Cortex of kidney (tissue), 1 donor: ENCODE measurements at places on chromosomes 7 and 10.

DNA sequence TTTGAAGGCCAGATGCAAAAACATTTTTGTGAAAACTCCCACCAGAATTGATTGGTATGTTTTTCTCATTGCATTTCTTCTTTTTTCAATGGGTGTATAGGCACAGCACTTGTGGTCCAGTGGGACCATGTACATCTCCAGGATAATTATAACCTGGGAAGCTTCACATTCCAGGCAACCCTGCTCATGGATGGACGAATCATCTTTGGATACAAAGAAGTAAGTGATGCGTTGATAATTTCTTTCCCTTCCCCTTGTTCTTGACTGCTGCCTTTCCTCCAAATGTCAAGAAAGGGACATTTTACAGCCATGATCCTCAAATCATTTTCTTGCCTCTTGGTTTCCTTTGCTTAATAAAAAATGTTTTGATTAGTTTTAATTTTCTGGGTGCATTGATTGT lies 331.5 kb downstream of the PLXDC2 start:
- DNase-seq = no peak

GRCh38 chr7:43479042-43479441 lies 103.9 kb upstream of the STK17A start:
- DNase-seq = no peak

GRCh38 chr7:75599244-75599781 lies 107.2 kb downstream of the SPDYE5 start:
- no peak for DNase-seq

DNA sequence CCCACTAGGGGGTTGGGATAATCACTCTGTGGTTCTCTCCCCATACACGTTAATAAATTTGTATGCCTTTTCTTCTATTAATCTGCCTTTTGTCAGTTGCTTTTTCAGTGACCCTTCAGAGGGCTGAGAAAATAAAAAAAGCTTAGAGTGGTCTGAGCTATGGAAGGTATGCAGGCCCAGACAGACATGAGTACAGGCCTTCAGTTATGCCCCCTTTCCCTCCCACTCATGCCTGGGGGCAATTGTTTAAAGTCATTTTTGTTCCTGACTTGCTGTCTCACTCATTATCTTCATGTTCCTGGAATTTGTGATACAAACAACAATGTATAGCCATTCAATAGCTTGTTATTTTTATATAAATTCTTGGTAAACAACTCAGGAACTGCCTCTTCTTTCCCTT lies 170.8 kb downstream of the AKR1D1 start:
- DNase-seq = no peak

GRCh38 chr7:79988653-79989052 lies 146.0 kb upstream of the GNAI1 start:
- DNase-seq = no peak

DNA sequence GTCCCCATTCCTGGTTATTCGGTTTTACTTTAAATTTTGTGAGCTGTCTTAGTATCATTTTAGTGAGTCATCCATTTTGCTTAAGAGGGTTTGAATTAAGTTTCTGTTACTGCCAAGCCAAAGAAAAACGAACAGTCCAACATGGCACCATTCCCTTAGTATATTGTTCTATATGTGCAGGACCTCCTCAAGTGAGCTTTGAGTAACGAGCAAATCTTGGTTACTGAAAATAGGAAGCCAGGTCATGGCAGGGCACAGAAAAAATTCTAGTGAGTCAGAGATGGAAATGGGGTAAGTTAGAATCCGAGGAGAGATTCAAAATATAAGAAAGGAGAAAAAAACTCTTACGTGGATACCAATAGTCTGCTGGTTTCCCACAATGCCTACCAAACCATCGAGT lies 292.9 kb downstream of the BAMBI start:
- no peak for DNase-seq

DNA sequence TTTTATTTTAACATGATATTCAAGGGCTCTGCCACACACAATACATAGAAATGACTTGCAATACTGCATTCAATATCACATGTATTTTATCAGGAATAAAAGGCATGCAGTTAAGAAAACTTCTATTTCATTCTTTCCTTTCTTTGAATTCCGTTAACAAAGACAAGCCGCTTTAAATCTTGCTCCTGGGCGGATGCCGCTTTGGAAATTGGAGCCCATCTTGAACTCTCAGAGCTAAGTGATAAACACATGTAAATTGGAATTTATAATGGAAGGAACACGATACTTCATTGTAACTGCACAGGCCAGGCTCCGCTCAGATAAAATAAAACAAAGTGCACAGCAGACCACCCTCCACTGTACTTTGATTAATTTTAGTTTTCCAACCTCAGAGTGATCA lies 774.5 kb upstream of the COBL start:
- no peak for DNase-seq

DNA sequence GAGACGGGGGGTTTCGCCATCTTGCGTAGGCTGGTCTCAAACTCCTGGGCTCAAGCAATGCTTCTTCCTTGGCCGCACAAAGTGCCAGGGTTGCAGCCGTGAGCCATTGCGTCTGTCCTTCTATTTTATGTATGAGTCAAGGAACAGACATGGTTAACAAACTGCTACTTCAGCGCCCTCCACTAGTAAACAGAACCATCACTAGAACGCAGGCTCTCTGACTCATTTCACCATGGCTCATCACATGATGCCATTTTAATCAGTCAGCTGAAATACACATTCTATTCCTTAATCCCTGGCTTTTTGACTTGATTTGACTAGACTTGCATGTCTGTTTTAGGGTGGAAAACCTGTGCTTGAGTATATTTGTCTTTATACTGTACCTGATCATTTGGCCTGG lies 41.3 kb downstream of the CELF2 start:
- no peak for DNase-seq

- no peak for DNase-seq
Measured at GRCh38 chr10:94213001-94213530, 149.7 kb downstream of the NOC3L start.

DNA sequence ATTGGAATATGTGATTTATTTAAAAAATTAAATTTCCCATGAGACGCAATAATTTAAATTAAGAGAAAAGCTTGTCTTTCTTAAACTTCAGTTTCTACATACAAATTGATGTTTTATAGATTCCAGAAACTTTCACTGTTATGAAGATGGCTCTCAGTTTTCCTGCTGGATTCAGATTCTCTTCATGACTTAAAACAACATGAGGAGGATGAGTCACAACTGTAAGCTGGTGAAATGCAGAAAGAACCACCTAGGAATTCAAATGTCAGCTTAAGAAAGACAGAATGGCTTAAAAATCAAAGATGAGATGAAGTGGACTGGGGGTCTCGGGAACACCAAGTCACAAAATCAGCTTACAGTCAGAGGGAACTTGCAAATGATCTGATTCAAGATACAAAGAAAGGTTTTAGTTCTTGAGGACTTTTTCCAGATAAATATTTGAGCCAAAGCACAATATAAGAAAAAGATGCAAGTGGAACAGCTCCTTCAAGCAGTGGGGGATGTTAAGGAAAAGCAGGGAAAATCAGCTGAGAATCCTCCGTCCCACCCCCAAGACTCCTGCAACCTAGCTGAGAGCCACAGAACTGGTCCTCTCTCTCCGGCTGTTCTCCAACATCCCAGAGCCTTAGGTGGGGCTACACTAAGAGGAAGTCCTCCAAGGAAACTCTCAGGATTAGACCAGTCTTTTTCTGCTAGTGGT lies 279.8 kb downstream of the KCNMA1 start:
- DNase-seq = no peak

GRCh38 chr10:29136411-29136810 lies 152.5 kb upstream of the LYZL1 start:
- no peak for DNase-seq

GRCh38 chr10:10872035-10872673 lies 145.5 kb upstream of the CELF2 start:
- no peak for DNase-seq

DNA sequence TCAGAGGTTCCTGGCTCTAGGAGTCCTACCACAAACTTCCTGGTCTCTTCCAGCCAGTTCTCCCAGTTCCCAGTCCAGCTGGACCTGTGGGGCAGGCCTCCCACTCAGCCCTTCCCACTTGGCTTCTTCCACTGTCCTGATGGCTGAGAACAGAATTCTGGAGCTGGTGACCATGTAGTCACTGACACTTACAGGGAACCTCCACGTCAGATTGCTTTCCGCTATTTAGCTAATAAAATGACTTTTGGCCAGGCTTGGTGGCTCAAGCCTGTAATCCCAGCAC lies 63.5 kb upstream of the ZRANB1 start:
- DNase-seq = no peak

DNA sequence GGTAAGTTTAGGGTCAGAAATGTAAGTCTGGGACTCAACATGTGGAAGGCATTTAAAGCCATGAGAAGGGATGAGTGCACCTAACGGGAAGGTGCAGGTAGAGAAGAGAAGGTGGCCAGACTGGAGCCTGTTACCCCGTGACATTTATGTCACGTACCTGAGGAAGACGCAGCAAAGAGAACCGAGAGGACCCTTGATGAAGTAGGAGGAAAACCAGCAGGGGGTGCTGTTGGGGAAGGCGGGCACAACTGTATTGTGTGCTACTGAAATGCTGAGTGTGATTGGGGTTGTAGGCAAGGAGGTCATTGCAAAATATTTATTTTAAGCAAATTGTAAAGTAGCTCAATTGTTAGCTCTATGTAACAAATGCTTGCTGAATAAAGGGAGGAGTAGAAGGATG lies 338.2 kb upstream of the PRKCQ start:
- DNase-seq = no peak

- no peak for DNase-seq
Measured at GRCh38 chr10:52483587-52483986, 169.5 kb downstream of the DKK1 start.

- no peak for DNase-seq
Measured at GRCh38 chr10:43707770-43708169, 59.1 kb upstream of the ZNF32 start.

GRCh38 chr10:23065181-23065948 lies 30.0 kb upstream of the MSRB2 start:
- no peak for DNase-seq

GRCh38 chr10:104331208-104331838 lies 6.9 kb downstream of the ITPRIP start:
- no peak for DNase-seq

DNA sequence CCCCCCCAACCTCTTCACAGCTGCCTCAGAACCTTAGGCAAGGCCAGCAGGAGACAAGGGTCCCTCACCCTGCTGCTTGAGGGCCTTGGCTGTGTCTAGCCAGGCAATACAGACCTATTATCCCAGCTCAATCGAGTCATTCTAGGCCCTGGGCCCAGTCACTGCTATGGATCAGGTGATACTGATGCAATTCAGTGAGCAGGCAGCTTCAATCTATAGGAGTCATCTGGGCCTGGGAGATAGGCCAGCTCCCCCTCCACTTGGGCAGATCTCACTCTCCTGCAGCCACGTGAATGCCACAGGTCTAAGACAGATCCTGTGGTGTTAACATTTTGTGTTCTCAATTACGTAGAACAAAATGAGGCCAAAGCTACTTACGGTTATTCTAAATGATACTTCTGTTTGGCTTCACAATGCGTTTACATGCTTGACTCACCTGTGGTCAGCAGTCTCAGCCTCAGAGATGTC lies 68.0 kb upstream of the LRRC4 start:
- DNase-seq = no peak

DNA sequence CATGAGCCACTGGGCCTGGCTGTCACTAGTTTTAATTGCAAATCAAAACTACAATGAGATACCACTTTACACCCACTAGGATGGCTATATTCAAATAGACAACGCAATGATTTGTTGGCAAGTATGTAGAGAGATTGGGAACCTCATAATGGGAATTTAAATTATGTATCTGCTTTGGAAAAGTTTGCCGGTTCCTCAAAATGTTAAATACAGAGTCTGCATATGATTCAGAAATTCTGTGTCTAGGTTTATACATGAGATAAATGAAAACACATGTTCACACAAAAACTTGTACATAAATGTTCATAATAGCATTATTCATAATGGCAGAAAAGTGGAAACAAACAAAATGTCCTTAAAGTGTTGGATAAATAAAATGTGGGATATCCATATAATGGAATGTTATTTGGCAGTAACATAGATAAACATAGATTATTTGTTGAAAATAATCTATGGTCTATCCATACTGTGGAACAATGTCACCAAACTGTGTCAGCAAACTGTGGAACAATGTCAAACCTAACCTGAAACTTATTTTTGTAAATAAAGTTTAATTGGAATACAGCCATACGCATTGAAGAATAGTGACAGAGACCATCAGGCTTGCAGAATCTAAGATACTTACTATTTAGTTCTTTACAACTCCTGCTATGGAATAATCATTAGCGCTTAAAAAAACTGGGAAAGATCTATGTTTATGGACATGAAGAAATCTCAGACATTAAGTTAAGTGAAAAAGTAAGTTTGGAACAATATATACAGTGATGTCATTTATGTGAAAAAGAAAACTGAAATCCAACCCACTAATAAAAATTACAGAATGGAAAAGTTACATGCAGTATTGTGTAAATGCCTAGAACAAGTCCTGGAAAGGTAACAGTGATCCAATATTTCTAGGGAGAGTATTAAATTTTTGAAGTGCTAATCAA lies 70.9 kb downstream of the CCDC7 start:
- DNase-seq = no peak

GRCh38 chr10:102152545-102152890 lies 329 bp downstream of the NOLC1 start:
- DNase-seq = no peak

GRCh38 chr10:47330804-47331203 lies 8.6 kb downstream of the GDF2 start:
- no peak for DNase-seq

DNA sequence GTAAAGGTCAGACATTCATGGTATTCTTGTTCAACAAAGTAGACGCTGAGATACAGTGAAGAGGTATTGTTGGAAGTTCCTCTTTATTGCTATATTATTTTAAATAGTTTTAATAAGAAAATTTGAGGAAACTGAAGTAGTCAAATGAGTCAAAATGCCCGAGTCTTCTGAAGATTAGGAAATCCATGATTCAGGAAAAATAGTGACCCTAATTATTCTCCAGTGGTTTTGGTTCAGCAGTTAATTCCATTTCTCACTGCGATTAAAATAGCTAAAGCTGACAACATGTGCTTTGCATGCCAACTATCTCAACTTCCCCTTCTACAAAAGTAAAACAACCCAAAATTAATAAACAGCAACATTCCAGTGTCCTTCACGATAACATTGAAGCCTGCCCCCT lies 32.7 kb upstream of the PFKP start:
- no peak for DNase-seq

- no peak for DNase-seq
Measured at GRCh38 chr10:26481315-26481692, 43.2 kb downstream of the APBB1IP start.

GRCh38 chr10:89625041-89625765 lies 19.8 kb downstream of the PANK1 start:
- no peak for DNase-seq

DNA sequence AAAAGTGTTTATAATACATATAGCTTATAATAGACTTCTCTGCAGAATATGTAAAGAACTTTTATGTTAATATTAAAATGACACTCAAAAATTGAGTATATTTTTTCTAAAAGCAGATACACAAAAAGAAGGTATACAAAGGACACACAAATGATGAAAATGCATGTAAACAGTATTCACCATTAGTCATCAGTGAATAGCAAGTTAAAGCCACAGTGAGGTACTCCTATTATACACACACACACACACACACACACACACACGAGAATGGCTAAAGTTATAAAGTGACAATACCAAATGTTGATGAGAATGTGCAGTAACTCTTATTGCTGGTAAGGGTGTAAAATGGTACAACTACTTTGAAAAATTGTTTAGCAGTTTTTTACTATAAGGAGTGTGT lies 92.9 kb downstream of the ITGB1 start:
- DNase-seq = no peak
